ENCODE measurements at places on chromosomes 7 and 10.

GRCh38 chr10:5317547-5318107 lies 47.1 kb upstream of the UCN3 start:
- DNase-seq = no peak

DNA sequence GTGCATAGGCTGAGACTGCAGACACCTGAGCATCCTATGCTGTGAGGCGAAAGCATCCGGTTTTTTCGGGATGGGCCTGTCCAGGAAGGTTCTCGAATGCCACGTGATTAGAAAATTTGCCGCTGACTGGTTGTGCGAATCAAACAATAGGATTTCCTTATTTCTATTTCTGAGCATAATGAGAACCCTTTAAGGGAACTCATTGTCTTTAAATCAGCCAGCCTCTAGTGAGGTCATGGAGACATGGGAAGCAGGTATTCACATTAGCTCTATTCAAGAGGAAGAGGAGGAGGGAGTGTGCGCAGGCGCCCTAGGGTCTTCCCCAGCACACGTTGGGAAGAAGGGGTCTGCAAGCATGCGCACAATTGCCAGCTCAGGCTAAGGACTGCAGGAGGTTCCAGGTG lies 5.6 kb downstream of the GIMAP1 start:
- DNase-seq = no peak

- DNase-seq = no peak
Observed at GRCh38 chr7:116271963-116272886, 61.9 kb downstream of the TES start.

GRCh38 chr10:23523251-23523650 lies 84.4 kb downstream of the OTUD1 start:
- no peak for DNase-seq

DNA sequence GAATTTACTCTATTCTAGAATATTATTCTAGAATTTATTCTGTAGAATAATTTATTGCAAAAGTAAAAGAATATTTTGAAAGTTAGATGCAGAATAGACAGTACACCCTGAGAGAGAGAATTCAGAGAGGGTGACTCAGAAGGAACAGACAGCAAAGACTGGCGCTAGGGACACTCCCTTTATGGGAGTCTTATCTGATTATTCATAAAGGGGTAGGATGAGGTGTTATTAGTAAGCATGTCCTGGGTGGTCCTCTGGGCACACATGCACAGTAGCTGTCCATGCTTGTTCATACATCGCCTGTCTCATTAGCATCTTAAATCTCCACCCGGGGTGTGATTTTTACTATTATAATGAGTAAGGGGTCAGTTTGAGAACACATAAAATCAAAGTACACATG lies 100.1 kb downstream of the XPNPEP1 start:
- no peak for DNase-seq

DNA sequence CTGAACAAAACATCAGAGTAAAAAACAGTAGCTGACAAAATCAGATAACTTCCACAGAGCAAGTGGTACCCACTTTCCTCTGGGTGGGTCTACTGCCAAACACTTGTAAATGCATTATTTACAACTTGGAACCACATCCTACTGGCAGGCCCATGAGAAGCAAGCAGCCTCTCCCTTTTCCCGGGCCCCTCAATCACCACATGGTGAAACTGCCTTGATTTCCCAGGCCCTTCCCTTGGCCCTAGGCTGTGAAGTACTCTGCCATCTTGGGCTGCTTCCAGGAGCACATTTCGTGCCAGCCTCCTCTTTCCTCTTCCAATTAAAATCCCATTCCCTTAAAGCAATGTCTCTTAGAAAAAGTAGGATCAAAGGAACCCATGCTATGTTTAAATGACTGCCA lies 71.4 kb downstream of the CUZD1 start:
- DNase-seq = no peak

DNA sequence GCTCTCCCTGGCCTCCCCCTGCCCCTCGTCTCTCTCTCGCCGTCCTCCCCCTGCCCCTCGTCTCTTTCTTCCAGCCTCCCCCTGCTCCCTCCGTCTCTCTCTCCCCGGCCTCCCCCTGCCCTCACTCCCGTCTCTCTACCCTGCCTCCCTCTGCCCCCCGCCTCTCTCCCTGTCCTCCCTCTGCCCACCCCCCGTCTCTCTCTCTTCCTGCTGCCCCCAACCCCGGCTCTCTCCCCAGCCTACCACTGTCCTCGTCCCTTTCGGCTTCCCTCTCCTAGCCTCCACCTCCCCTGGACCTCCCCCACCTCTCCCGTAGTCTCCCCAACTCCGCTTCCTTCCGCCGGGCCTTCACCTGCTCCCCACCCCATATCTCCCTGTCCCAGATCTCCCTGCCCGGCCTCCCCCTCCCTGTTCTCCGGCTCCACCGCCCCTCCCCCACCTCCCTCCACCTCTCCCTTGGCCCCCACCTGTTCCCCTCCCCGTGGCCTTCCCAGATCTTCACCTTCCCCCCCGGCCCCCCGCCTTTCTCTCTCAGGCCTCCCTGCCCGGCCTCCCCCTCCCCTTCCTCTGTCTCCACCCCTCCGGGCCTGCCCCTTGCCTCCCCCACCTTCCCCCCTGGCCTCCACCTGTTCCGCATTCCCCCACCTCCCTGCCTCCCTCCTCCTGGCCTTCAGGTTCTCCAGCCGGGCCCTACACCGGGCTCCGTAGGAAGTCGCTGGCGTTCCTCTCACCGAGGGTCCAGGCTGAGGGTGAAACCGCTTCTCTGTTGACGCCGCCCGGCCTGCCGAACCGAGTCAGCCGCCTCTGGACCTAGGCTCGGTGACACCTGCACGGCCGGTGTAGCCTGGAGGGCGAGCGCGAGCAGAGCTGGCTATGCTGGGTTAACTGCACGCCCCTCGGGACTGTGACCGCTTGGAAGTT lies 1.2 kb downstream of the GET4 start:
- no peak for DNase-seq

DNA sequence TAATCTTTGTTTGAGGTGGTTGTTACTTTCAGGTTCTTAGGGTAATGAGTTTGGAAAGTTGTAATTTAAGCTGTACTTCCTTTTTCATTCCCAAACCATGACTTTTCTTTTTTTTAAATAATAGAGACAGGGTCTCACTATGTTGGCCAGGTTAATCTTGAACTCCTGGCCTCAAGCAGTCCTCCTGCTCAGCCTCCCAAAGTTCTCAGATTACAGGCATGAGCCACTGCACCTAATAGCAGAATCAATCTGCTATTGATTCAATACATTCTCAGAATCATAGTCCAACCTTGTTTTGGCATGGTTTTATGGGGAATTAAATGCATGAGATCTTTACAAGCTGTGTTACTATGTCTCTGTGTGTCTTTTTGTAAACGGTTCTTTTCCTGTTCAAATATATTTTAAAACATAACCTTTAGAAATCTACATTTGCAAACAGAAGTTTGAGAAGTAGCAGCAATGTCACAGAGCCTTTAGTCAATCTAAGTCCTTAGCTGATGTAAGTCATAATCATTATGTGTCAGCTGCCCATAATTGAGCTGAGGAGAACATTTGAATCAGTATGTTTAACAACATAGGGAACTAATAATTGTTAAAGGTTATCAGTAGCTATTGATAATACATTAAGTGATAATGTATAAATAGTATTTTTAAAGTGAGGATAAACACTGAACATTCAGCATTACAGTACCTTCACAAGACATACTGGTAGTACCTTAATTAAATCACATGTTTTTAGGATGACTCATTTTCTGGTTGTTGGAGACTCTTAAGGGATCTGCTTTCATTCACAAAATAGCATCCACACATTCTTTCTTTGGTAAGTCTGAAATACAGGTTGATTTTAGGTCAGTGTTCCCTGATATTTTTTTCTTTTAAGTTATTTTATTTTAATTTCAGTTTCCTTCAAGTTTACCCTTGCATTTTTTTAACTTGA lies 8.8 kb downstream of the INPP5F start:
- no peak for DNase-seq

- DNase-seq = no peak
Observed at GRCh38 chr7:42248579-42248978, 11.6 kb upstream of the GLI3 start.

DNA sequence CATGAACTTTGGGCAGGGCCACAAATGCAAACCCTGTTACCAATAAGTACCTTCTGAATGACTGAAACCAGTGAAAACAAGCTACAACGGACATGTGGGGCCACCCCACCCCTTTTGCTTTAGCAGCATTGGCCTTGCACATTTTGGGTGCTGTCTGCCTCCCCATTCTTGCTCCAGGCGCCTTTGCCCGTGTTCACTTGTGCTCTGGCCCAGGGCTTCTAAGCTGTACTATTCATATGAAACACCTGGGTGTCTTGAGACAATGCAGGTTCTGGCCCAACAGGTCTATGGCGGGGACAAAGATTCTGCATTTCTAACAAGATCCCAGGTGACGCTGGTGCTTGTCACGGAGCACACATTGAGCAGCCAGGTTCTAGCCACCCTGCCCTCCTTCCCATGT lies 96.5 kb upstream of the SDK1 start:
- no peak for DNase-seq

DNA sequence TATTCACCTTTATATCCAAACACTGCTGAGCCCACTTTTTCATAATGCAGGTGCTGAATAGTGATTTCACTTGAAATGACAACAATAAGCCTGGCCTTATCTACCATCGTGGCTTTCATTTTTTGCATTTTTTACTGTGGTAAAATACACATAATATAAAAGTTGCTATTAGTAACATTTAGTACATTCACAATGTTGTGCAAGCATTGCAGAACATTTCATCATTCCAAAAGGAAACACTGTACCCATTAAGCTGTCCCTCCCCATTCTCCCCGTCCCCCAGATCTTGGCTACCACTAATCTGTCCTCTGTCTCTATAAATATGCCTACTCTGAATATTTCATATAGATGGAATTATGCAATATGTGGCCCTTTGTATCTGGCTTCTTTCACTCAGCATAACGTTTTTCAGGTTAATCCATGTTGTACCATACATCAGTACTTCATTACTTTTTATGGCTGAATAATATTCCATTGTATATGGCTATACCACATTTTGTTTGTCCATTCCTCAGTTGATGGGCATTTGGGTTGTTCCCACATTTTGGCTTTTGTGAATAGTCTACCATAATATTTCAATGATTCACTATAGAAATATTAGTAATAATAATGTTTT lies 68.5 kb upstream of the ARID5B start:
- DNase-seq = no peak

DNA sequence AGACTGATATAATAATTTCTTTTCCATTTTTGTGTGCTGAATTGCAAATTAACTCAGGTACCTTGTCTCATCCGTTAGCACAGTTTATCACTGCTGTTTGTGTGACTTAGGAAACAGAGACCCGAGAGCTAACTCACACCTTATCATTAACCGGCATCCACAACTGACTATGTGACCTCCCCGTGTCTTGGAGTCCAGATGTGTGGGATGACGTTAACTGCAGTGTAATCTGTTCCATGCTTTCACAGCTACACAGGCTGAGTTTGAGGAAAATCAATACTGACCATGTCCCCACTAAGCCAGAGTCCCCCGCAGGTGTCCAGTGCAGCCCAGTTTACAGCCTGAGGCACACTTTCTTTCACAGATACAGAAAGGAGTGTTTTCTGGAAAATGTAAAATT lies 154.7 kb downstream of the COBL start:
- DNase-seq = no peak

GRCh38 chr10:6649903-6650302 lies 69.8 kb upstream of the PRKCQ start:
- DNase-seq = no peak

DNA sequence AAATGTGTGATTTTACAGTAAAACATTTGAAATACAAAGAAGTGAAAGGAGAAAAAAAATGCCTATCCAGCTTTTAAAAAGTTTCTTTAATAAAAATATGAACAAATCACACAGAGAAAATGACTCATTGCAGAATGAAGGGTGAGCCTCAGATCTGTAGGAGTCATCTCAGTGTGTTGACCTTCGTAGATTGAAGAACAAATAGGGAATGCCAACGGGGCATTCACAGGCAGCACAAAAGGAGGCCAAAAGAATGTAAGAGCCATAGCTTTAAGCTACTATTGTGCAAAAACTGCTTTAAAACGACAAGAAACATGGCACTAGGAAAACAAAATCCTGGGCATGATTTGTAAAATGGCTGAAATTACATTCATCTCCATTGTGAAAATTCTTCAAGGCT lies 782.7 kb upstream of the CELF2 start:
- DNase-seq = no peak

GRCh38 chr7:36015733-36016132 lies 137.3 kb upstream of the EEPD1 start:
- DNase-seq = no peak

- no peak for DNase-seq
Observed at GRCh38 chr10:133391761-133392518, 2.0 kb upstream of the MTG1 start.

- DNase-seq = no peak
Observed at GRCh38 chr7:98733036-98733435, 116.0 kb downstream of the NPTX2 start.

DNA sequence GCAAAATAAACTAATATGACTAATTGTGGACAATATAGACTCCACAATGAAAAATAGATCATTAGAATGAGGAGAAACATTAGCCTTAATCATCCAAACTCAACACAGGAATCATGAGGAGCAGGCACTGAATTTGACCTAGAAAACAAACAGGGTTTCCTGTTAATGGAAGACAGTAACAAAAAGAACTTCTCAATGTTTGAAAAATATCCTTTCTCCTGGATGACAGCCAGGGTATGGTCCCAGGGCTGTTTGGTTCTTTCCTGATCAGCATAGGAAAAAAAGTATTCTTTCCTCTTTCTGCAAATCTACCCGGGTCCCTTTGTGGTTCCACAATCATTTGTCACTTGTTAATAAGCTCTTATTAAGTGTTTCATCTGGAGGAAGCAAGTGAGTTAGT lies 145.3 kb upstream of the SVIL start:
- no peak for DNase-seq

- DNase-seq = no peak
Observed at GRCh38 chr10:132542086-132542775, 4.6 kb downstream of the INPP5A start.

DNA sequence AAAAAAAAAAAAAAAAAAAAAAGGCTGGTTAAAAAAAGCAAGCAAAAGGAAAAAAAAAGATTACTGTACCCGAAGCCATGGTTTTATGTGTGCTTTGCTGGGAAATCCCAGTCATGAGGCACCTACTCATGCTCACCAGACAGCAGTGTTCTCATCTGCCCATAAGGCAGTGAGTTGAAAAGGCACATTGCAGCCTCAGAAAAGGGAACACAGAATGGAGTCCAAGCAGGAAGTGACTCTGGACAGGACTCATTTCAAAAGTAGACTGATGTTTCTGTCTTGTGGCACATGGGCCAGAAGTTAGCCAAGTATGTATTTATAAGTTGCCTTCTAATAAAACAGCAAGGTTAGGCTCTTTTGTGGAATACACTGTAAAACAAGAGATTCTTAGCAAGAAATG lies 40.2 kb downstream of the PDSS1 start:
- DNase-seq = no peak

GRCh38 chr7:1986366-1987083 lies 246.2 kb downstream of the MAD1L1 start:
- no peak for DNase-seq
